ENCODE measurements at places on chromosomes 6 and 20.

- DNase-seq = no peak
Measured at GRCh38 chr20:51831866-51832265, 29.5 kb upstream of the SALL4 start.

DNA sequence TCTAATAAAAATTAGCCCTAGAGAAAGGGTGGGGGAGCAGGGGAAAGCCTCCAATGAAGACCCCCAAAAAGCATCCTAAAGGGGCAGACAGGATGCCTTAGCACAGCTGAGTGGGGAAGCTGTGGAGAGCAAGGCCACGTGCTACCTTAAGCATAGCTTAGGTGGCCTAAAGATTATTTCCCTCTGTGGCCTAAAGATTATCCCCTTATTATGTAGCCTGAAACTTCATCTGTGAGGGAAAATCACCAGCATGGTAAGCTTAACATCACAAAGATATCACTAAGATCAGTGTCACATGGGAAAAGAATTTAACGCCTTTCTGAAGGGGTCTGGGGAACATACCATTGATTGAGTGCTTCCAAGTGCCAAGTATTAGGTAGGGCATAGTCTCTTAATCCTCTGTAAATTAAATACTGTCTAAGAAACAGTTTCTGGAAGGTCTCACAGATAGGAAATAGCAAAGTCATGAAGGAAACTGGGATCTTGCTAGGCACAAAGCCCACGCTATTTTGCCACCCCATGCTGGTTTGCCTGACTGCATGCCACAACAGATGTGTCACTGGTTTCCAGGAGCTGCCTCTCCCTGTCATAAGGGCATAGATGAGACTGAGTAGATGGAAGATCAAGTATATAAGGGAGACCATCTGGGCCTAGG, 170.0 kb downstream of the HACE1 start:
- DNase-seq = no peak

DNA sequence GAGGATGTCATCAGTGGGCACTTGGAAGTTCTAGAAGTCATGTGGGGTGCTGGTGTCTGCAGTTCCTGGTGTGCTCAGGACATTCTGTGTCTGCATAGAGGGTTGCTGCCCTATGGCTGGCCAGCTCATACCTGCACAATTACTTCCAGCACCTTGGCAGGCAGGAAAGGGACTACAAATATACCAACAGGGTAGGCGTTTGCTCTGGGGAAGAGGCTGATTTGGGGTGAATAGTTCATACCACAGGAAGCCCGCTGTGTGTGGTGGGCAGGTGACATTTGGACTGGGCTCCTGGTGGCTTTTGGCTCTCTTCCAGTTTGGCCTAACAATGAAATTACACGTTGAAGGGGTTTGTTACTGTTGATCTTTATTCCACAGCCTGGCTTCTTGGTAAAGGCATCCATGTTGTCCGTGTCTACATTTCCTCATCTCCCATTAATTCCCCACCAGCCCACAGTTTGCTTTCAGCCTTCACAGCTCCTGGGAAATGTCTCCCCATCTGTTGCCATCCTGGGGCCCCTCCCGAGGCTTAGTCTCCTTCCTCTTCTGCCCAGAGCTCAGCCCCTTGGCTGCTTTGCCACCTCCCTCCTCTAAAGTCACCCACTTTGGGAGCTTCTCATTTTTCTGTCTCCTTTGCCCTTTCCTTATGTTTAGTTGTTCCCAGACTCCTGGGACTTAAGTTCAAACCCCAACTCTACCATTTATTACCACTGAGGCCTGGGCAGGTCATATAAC, 88.1 kb downstream of the RSPH3 start:
- no peak for DNase-seq

- no peak for DNase-seq
Measured at GRCh38 chr6:15183979-15184378, 61.9 kb upstream of the JARID2 start.

- no peak for DNase-seq
Measured at GRCh38 chr20:1861347-1861976, 33.7 kb upstream of the SIRPA start.

GRCh38 chr6:16179970-16180431, 51.1 kb downstream of the MYLIP start:
- DNase-seq = no peak

DNA sequence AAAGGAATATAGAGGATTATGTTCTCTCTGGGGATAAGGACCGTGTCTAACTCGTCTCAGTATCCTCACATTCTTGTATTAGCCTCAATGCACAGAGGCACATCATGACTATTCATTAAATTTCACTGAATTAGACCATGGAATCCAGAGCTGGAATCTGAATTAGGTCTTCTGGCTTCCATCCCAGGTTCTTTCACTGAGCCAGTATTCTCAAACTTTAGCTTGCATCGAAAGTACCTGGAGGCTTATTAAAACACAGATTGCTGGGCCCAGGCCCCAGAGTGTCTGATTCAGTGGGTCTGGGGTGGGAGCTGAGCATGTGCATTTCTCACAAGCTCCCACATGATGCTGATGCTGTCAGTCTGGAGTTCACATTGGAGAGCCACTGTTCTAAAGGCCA, 142.0 kb downstream of the UST start:
- no peak for DNase-seq

- DNase-seq = no peak
Measured at GRCh38 chr6:110563711-110564110, 87.3 kb upstream of the SLC22A16 start.

GRCh38 chr20:57787990-57788781, 78.4 kb upstream of the PMEPA1 start:
- no peak for DNase-seq

GRCh38 chr6:98824162-98824901, 10.0 kb upstream of the POU3F2 start:
- DNase-seq = no peak

DNA sequence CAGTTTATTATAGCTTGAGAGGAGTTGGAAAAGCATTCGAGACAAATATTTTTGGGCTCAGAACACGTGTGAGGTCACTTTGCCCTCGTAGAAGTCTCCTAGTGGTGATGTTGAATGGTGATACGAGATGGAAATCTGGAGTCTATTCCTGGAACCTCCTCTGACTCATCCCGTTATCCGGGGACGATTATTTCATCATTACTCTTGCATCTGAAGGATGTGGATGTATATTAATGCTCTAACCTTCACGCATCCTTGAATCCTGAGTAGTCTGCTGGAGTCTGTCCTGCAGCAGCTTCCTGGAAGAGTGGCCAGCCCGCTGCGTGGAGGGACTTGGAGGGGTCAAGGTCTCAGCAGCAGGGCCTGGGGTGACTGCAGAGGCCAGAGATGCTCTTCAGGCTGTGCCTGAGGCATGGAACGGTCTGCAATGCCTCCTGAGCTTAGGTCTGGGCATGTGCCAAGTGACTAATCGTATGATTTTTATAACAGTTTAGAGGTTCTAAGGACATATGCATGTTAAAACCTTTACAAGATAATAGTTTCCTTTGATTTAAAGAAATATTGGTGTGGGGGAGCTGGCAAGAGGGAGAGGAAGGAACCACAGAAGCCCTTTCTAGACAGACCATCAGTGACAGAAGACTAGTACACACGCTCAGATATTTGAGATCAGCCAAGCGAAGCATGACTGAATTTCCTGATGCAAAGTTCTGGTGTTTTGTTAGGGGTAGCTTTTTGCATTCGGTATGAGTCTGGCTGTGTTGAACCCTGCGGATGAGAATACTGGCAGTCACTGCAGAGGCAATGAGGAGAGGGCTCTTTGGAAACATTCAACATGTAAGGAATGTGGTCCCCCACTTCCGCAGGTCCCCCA, 400.2 kb downstream of the QKI start:
- DNase-seq = no peak

GRCh38 chr6:73182021-73182607, 43.2 kb downstream of the KHDC1L start:
- DNase-seq = no peak

All from NCI-H1048 (cell line).